ENCODE measurements at places on chromosomes 12 and 14.

DNA sequence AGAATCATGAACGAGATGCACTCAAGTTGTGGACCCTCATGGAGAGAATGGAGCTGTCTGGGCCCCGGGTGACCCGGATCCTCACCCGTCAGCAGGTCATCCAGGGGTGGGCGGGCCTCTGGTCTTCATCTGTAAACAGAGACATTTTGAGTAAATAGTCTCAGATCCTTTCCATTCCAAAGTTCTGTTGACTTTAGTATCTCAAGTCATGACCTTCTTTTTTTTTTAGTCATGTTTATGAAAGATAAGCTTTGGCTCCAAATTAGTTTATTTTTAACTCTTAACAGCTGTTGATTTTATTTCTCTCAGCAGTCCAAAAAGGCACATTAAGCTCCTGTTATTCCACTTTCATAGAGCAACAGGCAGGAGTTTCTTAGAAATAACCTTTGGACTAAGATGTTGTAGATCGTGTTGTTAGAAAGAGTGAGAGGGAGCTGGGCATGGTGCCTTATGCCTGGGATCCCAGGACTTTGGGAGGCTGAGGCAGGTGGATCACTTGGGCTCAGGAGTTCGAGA, 48.9 kb upstream of the AMN start:
- DNase-seq = no peak

DNA sequence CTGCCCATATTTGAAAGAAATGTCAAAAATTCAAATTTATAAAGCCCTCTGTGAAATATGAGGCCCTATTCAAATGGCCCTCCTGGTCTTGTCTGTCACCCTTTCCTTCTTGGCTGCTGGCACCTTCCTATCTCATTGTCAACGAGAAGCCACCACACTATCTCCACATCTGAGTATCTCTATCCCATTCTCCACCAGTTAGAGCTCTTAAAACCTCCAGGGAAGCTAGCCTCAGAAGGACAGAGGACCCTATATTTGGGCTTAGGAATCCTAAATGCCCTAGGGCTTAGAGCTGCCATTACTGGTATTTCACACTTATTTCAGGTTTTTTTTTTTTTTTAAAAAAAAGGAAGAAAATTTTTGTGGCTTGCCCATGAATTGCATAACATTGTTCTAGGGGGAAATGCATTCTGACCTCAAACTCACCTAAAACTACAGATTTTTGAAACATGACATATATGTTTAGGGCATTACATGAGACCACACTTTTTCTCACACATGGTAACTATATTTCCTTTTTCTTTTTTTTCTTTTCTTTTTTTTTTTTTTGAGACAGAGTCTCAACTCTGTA, 25.0 kb downstream of the SLC25A21 start:
- no peak for DNase-seq

DNA sequence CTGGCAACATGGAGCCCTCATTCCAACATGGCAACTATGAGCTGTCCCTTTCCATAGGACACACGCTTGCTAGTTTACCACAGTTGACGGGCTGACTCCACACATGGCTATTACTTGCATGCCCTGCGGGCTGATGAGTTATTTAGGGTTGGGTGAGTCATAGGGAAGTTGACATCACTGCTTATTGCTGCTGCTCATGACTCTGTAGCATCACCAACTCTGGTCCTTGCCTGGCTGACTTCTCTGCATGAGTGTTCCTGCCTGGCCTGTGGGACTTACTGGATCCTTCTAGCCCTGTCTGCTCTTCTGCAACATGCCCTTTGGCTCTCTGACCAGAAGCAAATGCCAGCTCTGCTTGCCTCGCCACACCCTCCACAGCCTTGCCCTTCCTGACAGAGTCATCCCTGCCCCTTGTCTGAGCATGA, 199.5 kb downstream of the ANO6 start:
- no peak for DNase-seq

GRCh38 chr12:42641221-42641885, 51.8 kb upstream of the PRICKLE1 start:
- DNase-seq = no peak

DNA sequence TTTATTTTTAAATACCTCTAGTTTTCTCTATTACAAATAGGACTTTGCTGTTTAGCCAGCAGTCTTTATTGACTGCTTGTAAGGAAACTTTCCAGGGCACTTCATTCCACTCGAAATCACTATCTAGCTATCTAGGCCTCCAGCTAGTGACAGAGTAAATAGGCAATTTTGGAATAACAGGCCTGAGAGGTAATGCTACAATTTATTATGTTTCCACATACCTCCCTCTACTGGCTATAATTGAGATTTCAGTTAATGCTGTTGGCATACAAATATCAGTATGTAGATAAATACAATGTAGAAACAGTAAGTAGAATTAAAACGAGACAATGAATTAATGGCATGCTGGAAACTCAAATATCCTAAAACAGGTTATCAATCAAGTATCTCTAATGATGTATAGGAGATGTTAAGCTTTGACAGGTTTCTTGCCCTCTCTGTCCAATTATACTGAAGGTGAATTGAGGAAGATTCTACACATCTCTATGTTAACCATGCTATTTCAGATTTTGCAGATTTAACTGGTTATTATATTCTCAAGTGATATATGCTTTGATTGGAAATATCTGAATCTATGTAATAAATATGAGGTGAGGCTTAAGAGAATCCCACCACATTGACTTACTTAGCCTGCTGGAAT, 7.2 kb downstream of the DTD2 start:
- no peak for DNase-seq

DNA sequence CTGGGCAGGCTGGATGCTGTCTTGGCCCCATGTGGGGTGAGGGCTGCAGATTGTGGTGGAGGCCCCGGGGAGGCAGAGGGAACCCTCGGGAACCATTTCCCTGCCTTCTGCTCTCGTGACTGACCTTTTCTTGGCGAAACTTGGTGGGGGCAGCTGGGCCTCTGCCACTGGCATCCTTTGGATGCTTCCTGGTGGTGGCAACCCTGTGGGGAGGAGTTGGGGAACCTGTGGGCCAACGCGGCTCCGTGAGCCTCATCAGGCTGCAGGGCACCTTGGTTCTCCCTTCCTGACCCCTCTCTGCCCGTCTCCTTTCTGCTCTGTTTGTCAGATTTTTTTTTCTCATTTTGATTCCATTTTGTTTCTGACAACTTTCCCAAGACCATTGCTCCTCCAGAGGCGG, 14.4 kb downstream of the TMEM121 start:
- DNase-seq = no peak

DNA sequence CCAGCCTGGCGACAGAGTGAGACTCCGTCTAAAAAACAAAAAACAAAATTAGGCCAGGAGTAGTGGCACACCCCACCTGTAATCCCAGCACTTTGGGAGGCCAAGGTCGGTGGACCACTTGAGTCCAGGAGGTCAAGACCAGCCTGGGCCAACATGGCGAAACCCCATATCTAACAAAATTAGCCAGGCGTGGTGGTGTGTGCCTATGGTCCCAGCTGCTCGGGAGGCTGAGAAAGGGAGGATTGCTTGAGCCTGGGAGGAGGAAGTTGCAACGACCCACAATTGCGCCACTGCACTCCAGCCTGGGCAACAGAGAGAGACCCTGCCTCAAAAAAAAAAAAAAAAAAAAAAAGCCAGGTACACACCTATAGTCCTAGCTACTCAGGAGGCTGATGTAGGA, 37.0 kb downstream of the KDM2B start:
- DNase-seq = no peak

DNA sequence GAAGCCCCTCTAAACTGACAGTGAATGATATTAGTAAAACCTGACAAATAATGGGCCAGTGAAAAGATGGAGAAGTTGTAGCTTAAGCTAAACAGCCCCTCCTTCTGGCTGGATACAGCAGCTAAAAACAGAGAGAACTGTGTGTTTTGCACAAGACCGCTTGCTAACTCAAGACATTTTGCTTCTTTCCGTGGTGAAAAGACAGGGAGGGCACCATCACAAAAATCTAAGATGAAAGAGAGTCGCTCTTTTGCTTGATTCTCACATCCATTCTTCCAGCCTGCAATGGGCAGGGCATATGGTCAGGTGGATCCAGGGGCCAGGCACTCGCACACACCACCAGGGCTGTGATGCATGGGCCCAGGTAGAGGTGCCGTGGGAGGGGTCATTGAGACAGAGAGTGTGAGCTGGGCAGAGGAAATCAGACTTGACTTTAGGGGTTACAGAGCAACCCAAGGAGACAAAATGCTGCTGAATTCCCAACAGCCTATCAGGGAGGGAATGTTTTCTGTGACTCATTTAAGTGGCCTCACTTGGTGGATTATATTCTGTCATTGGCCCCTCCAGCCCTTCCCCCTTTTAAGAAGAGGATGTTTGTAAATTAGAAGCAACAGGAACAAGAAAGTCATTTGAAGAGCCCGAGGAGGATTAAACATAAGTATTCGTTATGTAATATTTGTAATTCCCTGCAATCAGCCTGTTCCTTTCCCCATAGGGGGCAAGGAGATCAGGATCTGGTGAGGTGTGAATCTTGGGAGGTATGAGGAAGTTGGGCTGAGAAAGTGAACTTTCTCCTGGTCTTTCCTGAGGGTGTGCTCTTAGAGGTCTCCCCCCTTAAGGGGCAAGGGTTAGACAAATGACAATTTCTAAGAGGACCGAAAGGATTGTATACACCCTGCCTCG, 12.3 kb downstream of the EMP1 start:
- DNase-seq = no peak

GRCh38 chr12:273382-273781, 10.7 kb upstream of the SLC6A13 start:
- DNase-seq = no peak

GRCh38 chr12:77001276-77001675, 64.1 kb downstream of the E2F7 start:
- no peak for DNase-seq

- no peak for DNase-seq
These were observed at the start of gene SLC24A4 for GRCh38 chr14:92323011-92323915. Gene SLC24A4 (plus strand): TSS chr14:92323165. CDS start chr14:92323831, 666 bp downstream.
